Lung microvascular endothelial cell (primary cell): ENCODE measurements at places on chromosomes 4 and X. TPM values are rescaled to one million over a fixed set of nuclear protein-coding genes. Genes with fewer than 3 reads are reported as not detected.

AR gene
- total RNA-seq, result 1.2 and 2.2 TPM in 2 replicates

- DNase-seq, result no peak
These were observed 20.9 kb upstream of the AMELX start for GRCh38 chrX:11272290-11272689.

GRCh38 chr4:111064342-111064993 lies 441.6 kb upstream of the PITX2 start:
- DNase-seq, result no peak

GRCh38 chr4:141126769-141127168 lies 6.5 kb downstream of the RNF150 start:
- DNase-seq, result no peak

FGFR3 gene
- total RNA-seq, result 0.79 and 1.3 TPM in 2 replicates

GRCh38 chr4:177237291-177237690 lies 72.4 kb upstream of the NEIL3 start:
- DNase-seq, result no peak

DNA sequence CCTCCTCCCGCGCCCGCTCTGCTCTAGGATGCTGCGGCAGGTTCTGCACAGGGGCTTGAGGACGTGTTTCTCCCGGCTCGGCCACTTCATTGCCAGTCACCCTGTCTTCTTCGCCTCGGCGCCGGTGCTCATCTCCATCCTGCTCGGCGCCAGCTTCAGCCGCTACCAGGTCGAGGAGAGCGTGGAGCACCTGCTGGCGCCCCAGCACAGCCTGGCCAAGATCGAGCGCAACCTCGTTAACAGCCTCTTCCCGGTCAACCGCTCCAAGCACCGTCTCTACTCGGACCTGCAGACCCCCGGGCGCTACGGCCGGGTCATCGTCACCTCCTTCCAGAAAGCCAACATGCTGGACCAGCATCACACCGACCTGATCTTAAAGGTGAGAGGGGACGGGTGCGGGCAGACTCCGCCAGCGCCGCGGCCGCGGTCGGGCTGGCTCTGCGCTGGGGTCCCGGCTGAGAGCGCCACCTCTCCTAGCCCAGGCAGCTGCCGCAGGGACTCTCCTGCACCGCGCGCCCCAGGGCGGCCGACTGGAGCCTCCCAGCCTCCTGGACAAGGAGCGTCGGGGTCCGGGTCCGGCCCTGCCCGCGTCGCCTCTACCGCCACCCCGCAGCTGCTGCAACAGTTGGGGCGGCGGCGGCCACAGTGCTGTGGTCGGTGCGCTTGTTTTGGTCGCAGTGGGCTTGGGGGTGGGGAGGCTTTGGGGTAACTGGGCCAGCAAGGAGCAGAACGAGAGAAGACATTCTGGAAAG lies at the start of gene PTCHD1:
TSS of gene PTCHD1 (plus strand) at position 2 of the 752 bp plus-strand sequence. CDS start at position 29, 27 bp downstream.
- no peak for DNase-seq

AWAT2 gene
- total RNA-seq, result 0.20 and 0.44 TPM in 2 replicates

SPON2 gene
- total RNA-seq, result 0.40 and 0.65 TPM in 2 replicates

COX18 gene
- 12.0 and 12.7 TPM in 2 replicates for total RNA-seq

F11 gene
- total RNA-seq, result not detected in 2 replicates

DNA sequence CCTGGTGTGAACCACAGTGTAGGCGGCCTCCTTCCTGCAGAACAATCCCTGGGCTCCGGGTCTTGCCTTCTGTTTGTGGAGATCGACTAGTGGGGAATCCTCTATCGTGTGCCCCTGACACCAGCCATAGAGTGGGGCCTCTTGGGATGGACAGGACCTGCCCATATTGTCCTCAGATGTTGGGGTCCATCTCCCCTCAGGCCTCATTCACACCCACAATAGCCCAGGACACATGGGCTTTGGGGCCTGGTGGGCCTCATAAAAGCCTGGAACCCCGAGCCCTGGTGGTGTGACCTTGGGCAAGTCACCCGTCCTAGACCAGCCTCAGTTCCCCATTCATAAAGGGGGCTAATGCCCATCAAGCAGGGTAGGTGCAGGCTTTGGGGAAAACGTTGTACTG lies 13.2 kb upstream of the GAGE10 start:
- DNase-seq, result no peak

ALAS2 gene
- total RNA-seq, result not detected in 2 replicates

GRCh38 chr4:73021634-73022033 lies 47.9 kb downstream of the COX18 start:
- peak; percentile 84 for DNase-seq

- no peak for DNase-seq
These were observed 37.1 kb upstream of the STX18 start for GRCh38 chr4:4578981-4579380.

RS1 gene
- not detected in 2 replicates for total RNA-seq

- no peak for DNase-seq
These were observed 236.9 kb upstream of the CTSO start for GRCh38 chr4:156190615-156191014.

GRCh38 chr4:160546201-160546600 lies 1443.3 kb downstream of the RAPGEF2 start:
- no peak for DNase-seq

DNA sequence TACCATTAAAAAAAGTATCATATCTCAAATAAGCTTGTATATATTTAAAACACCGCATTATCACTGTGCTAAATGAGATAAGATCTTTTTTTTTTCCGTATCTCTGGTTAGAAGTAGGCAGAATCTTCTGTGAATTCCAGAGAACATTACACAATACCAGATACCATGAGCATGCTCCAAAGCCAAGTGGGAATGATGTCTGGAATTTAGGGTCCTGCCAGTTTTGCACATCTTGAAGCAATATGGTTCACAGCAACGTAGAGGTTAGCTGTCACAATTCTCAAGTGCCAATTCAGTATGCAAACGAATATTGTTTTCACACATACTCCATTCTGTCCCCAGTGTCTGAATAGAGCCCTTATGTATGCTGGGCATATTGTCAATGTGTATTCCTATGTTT lies 127.5 kb upstream of the NEIL3 start:
- DNase-seq, result no peak

HMGN5 gene
- 0.40 and 0.87 TPM in 2 replicates for total RNA-seq

DNA sequence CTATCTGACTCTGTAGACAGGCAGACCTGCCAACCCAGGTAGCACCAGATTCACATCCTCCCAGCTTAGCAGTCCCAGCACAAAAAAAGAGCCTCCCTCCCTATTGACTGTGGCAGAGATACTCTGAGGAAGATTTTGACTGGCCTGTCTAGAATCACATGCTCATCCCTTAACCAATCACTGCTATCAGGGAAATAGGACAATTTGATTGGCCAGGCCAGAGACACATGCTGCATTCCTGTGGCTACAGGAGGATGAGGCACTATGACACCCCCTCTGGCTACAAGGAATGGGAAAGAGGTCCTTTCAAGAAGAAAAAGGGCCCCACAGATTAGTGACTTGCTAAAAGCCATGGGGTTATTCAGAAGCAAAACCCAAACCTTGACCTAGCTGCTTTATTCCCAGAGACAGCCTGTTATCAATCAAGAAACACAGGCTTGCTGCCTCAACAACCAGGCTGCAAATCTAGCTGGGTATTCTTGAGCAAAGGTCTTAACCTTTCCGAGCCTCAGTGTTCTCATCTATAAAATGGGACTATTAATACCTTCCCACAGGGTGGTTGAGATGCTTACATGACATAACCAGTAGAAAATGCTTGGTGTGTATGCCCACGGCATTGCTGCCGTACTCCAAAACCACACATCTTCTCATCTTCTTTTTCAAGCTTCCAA lies 147.6 kb downstream of the BCOR start:
- DNase-seq, result no peak

MAGEC2 gene
- total RNA-seq, result not detected in 2 replicates

GRCh38 chr4:16859031-16859430 lies 39.4 kb downstream of the LDB2 start:
- peak; percentile 38 for DNase-seq

DCTD gene
- 53.0 and 67.5 TPM in 2 replicates for total RNA-seq

DCAF8L2 gene
- not detected in 2 replicates for total RNA-seq

GRCh38 chr4:1495416-1496115 lies 89.3 kb upstream of the NKX1-1 start:
- DNase-seq, result no peak

- DNase-seq, result no peak
These were observed 313.9 kb upstream of the GRID2 start for GRCh38 chr4:91989914-91990313.

HGFAC gene
- 0.20 TPM in 1 of 2 replicates, not detected in the other for total RNA-seq

DDIT4L gene
- 2.6 and 3.7 TPM in 2 replicates for total RNA-seq

NPNT gene
- under 0.01 TPM in 2 replicates for total RNA-seq

- DNase-seq, result peak; percentile 59
These were observed 28.2 kb downstream of the SAT1 start for GRCh38 chrX:23811108-23811651.

DNA sequence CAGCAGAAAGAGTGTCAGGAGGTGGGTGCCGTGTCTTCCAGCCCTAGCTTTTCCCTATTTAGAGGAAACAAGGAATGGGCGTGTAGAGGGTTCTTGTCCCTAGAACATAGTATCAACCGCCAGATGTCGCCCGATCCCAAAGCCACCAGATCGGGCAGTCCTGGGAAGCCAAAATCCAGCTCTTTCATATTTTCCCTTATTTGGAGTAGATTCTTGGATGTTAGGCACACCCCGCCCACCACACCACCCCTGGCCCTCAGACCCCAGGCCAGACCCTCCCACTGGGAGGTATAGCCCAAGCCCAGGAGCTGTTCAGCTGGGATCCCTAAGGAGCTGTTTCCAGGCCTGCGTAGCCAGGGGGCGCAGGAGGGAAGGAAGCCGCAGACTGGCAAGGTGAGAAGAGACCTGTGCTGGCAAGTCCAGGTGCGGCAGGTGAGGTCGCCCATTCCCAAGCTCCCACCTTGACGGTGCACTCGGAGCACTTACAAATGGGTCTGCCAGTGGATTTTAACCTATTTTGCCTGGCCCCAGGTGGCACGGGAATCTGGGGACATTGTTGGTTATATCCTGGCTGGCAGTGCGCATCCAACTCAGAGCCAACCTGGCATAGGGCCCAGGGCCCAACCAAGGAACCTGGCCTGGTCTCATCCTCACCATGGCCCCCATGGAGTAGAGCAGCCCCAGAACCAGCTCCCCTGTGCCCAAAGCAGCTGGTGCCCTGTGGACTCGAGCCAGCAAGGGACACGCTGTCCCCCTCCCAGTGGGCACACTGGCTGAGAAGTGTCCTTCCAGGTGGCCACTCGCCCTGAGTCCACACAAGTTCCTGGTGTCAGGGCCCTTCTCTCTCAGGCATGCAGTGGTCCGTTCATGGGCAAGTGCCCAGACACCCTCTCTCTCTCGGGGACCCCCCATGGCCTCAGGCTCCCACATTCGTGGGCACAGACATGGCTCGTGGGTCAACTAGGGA lies 811 bp downstream of the FLNA start:
- DNase-seq, result peak; percentile 73

DNA sequence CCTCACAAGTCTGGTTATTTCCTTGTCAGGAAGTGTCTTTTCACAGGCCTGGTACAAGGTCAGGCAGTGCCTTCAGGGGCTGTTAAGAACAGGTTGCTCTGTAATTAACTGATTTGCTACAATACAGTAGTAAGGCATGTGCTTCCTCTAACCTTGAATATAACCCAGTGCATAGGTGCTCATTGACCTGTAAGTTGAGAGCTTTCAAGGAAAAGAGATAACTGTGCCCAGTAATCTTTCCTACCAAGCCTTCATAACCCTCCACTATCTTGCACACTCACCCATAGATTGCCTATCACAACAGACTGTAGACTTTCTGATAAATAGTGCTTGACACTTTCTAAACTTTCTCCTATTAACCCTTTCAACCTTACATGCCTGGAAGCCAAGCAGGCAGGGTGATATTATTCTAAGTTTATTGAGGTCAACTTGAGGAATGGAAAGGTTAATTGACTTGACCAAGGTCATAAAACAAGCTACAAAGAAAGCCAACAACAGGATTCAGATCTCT lies 148.1 kb downstream of the PPARGC1A start:
- DNase-seq, result no peak
